ENCODE measurements at places on chromosomes 1 and 21. TPM values are rescaled to one million over a fixed set of nuclear protein-coding genes. Genes with fewer than 3 reads are reported as not detected.

The CCDC27 gene
- total RNA-seq, result not detected

The HORMAD1 gene
- total RNA-seq, result not detected

The AKNAD1 gene
- not detected for total RNA-seq

The CD1E gene
- not detected for total RNA-seq

The ZNF326 gene
- total RNA-seq, result 7.1 TPM

The OXCT2 gene
- total RNA-seq, result 1.8 TPM

The GJC2 gene
- total RNA-seq, result 0.61 TPM

The SPRR1B gene
- not detected for total RNA-seq

The SPRR2B gene
- not detected for total RNA-seq

The SLC9C2 gene
- total RNA-seq, result not detected

The C2CD2 gene
- 35.3 TPM for total RNA-seq

The KRTAP20-3 gene
- total RNA-seq, result not detected

The TNFRSF1B gene
- total RNA-seq, result 20.8 TPM
